ENCODE measurements at places on chromosomes 3 and 15.

DNA sequence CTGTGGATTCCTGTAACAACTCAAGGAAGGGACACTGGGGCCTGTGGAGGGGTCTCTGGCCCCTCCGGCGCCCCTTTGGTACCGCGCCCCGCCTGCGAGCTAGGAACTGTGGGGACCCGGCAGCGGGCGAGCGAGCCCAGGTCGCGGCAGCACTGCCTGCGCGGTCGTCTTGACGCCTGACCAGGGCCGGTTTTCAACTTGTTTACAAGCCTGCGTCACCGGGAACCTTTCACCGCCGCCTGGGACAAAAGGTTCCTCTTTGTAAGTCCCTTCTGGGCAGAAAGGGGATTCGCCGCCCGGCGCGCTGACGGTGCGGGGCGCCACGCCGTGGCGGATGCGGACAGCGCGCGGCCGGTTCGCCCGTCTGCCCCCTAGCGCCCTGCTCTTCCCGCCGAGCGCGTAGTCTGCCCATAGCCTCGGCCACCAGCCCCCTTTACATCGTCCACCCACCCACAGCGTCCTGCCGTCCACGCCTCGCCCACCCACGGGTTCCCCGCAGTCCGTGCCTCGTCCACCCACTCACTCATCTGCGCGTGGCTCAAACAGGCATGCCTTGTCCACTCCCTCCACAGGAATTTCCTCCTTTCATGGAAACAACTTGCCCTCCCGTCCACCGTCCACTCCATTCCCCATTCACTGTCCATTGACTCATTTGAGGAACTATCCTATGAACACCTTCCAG lies 5.5 kb upstream of the CFAP100 start:
- DNase-seq, result peak; percentile 77

DNA sequence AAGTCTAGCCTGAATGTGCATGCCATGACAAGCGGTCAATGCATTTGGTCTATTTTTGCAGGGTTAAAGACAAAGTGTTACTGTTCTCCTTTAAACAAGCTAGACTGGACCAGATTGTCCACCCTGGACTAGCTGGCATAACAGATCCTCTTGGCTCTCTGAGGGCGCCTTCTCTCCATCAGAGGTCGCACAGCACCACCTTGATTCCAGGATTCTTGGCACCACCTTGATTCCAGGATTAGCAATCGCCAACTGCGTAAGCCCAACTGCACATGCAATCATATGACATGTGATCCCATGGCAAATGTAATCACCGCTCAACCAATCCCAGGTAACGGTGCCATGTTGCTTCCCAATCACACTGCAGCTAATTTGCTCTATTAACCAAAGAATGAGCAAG lies 98.6 kb downstream of the OXNAD1 start:
- DNase-seq, result no peak

- DNase-seq, result no peak
These were observed 4.1 kb upstream of the TBC1D23 start for GRCh38 chr3:100256731-100257151.

DNA sequence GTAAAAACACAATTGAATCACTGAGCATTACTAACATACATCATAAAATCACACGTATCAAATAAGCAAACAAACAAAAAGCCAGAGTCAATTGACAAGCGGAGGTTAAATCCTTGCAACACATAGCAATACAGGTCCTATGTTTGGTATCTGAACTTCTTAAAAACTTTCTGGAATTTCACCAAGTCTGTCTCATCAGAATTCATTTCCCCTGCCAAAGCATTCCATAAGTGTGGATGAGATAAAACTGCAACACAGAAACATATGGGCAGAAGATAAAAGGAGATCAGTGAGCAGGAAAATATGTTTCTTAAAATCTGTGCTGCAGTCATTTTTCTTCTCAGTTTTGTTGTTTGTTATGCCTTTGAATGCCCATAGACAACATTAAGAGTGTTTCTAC lies 1155.5 kb downstream of the TBL1XR1 start:
- DNase-seq, result no peak

DNA sequence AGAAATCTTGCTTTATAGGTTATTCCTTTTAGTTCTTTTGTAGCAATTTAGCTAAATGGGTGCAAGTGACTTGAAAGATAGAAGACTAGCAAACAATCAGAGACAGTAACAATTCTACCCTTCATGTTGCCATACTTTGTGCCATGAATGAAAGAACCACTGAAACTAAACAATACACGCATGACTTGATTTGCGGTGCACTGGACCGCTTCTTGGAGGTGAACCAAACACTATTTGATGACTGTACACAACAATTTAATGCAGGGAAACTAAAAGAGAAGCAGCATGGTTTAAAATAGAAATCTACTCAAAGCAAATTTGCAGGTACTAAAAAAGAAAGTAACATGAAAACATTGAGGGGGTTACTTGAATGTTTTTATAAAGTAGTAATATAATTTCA lies 331.0 kb upstream of the RARB start:
- no peak for DNase-seq

DNA sequence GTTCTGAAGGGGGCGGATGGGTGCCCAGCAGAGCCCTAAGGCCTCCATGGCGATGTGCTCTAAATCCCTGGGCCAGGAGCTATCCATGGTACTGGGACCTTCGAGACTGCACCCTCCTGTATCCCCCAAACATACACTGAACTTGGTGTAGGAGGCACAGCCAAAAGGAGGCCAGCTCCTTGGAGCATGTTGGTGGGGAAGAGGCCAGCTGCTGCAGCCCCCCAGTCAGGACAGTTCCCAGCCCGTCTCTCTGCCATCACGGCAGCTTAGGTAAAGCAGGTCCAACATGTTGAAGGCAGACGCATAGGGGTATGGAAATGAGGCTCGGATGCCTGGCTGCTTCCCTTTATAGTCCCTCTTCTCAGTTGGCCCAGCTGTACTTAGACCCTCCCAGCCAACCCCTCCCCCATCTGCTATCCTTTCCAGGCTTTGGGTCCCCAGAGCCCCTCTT lies 1.8 kb downstream of the CAMKV start:
- no peak for DNase-seq

DNA sequence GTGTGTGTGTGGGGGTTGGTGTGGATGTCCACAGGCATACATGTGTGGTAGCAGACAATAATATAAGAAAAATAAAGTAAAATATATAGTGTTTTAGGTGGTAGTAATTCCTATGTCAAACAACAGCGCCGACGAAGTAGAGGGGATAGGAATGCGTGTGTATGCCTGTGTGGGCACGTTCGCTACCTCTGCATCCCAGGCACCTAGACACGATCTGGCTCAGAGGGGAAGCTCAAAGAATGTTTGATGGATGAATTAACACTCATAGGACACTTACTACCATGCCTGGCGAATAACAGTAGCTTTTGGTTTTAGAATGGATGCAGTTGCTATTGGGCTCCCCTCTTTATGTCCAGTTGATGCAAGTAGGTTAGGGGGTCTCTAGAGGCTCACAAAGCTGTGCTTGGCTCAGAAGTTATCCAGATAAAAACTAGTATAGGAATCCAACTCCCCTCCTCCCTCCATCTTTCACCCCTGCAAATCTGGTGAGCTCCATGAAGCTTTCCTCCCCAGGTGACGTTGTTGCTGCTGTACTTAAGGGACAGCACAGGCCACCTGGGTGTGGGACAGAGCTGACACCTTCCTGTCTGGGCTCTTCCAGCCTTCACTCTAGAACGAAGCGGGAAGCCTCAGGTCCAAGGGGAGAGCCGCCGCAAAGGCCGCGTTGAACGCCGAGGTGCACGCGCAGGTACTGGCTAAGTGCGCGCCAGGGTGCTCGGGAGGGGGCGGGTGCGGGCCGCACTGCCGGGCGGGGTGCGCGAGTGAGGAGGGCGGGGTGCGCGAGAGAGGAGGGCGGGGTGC lies 192.6 kb upstream of the LYSMD4 start:
- peak; percentile 35 for DNase-seq

- DNase-seq, result no peak
These were observed 388.0 kb downstream of the FOXP1 start for GRCh38 chr3:71195492-71195891.

- DNase-seq, result no peak
These were observed 218.5 kb downstream of the SV2B start for GRCh38 chr15:91318516-91318915.

- no peak for DNase-seq
These were observed 190.3 kb downstream of the MCTP2 start for GRCh38 chr15:94421706-94422105.
